ENCODE measurements at places on chromosomes 5 and 9. TPM values are rescaled to one million over a fixed set of nuclear protein-coding genes. Genes with fewer than 3 reads are reported as not detected.

TMEM174 gene
- not detected for polyA plus RNA-seq

SLIT3 gene
- 0.23 TPM for polyA plus RNA-seq

NAIF1 gene
- polyA plus RNA-seq = 8.4 TPM

GRM6 gene
- polyA plus RNA-seq = 0.01 TPM

ENTPD2 gene
- 0.92 TPM for polyA plus RNA-seq
